ENCODE measurements at places on chromosomes 16 and 17.

DNA sequence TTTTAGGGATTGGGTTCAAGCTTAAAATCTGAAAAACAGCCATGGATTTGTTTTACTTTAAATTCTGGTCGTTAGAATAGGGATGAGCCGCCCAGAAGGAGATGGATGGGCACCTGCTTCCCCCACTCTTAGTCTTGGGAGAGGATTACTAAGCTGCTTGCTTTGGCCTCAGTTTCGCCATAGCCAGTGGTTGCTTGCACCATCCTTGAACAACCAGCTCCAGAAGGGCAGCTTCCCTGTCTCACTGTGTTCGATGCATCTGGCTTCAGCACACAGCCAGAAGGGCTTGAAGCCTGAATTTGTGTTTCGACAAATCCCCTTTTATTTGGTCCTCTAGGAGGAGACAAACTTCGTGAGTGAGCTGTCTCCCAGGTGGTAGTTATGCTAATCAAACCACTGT lies 7.1 kb downstream of the CYB5D2 start:
- DNase-seq: no peak

GRCh38 chr17:44677136-44677535 lies 12.4 kb downstream of the CCDC43 start:
- no peak for DNase-seq

GRCh38 chr16:381012-381788 lies 578 bp downstream of the PGAP6 start:
- no peak for DNase-seq

DNA sequence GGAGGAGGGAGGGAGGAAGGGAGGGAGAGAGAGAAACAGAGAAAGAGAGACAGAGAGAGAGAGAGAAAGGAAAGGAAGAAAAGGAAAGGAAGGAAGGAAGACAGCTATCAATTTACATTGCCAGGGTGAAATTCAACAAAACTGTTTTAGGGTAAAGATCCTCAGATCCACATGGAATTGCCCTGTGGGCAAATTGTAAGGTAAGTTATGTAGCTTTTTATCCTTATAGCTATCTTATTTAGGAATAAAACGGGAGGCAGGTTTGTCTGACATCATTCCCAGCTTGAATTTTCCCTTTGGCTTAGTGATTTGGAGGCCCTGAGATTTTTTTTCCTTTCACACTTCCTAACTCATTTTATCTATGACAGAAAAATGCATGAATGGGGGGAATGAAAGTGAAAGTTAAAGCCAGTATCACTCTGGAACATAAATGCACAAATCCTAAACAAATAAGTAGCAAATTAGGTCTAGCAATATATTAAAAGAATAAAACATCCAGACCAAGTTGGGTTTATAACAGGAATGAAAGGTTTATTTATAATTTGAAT lies 3.4 kb upstream of the UQCRC2 start:
- DNase-seq: no peak

DNA sequence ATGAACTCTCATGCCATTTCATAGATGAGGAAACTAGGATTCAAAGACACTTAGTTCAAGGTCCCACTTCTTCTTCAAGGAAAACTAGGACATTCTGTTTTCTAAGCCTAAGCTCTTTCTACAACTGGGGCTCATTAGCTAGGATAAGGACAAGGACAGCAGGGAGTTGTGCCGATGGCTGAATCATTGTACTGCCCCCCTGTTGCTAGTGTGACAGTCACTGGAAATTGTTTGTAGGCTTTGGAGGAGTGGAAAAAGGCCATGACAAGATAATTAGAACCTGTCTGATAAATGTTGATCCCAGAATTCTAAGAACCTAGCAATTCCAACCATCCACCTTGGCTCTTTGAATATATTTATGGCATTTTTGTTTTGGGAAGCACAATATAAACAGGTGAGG lies 445.7 kb downstream of the CDH8 start:
- DNase-seq: no peak

DNA sequence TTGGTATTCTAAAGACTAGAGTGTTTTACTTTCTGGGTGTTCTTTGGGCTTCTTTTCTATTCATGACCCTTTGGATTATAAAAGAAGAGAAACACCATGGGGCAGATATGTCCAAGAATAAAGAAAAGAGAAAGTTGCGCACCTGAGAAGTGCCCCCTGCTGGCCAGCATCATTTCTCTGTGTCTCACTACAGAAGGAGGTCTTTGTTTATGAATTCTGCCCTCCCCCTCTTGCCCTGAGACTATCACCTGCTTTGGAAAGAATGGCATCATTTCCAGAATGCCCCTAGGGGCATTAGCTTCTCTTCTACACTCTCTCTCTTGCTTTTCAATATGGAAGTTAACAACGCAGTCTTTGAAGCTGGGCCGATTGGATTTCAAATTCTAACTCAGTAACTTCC lies 45.0 kb downstream of the CDH13 start:
- no peak for DNase-seq

GRCh38 chr16:80346111-80346632 lies 194.6 kb upstream of the DYNLRB2 start:
- DNase-seq: no peak

- DNase-seq: peak; percentile 77
Measured at GRCh38 chr17:8289103-8289397, 580 bp downstream of the RANGRF start.

DNA sequence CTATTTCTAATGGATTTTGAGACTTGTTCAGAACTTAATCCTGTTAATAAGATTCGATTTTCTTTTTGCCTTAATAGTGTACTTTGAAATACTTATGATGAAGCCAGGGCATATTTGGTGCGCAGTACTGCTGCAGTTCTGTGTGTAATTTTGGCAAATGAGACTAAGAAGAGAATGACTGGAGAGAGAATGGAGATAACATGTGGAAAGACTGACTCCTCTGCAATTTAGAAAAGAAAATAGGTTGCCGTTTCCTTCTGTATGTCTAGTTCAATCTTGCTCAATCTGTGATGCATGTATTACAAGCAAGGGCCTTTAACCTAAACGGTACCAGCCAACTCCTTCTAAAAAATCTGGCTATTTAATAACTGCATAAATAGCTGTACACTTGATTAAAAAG lies 285.1 kb upstream of the CDH11 start:
- DNase-seq: no peak

GRCh38 chr17:19940722-19941464 lies 36.7 kb downstream of the AKAP10 start:
- DNase-seq: no peak

DNA sequence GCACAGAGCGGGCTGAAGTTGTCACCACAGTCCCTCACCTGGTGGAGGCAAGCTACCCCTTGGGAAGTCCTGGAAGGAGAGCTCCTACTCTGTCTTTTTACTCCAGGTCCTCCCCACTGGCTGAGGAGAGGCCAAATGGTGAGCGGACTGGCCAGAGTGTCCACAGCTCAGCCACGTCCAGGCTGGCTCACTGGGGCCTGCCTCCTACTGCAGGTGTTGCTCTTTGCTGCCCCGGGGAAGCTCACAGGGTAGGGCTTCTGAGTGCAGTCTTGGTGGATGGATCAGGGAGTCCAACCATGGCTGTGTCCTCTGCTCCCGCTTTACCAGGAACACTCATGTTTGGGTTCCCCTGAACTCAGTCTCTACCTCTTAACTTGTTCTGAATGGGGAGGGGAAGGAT lies 2.7 kb downstream of the B9D1 start:
- DNase-seq: no peak

DNA sequence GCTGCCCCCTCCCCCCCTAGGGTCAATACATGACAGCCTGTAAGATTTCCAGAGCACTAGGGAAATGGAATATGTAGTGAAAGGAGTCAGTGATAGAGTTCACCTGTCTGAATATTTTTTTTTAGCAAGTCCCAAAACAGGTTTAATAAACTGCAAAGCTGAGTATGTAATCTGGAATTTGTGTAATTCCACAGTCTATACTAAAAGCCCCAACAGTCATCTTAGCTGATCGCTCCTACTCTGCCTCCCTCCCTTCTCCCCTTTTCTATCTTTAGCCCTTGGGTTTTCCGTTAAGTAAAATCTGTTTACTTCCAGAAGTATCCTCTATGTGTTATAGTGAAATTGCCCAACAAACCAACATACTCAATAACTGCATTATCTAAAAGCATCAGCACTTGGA lies 3.5 kb downstream of the CDH13 start:
- DNase-seq: no peak

DNA sequence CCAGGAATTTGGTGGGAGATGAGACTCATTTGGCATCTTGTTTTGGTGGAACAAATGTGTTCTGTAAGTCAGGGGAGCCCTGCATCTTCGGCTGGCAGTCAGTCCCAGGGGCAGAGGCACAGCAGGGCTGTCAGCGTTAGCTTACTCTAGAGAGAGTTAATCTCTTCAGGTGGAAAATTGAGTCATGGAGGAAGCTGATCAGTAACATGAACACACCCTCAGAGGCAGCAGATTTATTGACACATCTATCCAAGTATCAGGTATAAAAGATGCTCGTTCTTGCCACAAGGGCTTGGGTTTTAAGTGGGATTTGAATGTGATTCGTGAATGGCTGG lies 55.2 kb downstream of the EPN2 start:
- DNase-seq: no peak

GRCh38 chr17:32862940-32863339 lies 14.0 kb downstream of the MYO1D start:
- DNase-seq: no peak

- DNase-seq: no peak
Measured at GRCh38 chr16:53534206-53534605, 31.2 kb upstream of the AKTIP start.

- DNase-seq: no peak
Measured at GRCh38 chr16:67796099-67796718, 10.2 kb downstream of the RANBP10 start.

DNA sequence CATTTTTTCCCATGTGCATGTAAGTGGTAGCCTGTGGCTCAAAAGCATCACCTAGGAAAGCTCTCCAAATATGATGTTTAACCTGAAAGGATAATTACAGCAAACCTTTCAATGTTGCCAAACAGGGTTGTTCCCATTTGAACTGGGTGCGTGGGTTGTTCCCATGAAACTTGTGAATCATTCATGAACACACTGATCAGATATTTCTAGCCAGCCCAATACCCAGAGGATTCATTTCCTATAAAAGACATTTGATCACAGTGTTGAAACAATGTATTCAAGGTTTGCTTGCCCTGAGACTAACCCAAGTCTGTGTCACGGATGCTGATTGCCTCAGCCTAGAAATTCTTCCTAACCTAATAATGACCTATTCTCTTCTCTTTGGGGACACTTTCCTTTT lies 12.9 kb downstream of the KRT39 start:
- DNase-seq: no peak

DNA sequence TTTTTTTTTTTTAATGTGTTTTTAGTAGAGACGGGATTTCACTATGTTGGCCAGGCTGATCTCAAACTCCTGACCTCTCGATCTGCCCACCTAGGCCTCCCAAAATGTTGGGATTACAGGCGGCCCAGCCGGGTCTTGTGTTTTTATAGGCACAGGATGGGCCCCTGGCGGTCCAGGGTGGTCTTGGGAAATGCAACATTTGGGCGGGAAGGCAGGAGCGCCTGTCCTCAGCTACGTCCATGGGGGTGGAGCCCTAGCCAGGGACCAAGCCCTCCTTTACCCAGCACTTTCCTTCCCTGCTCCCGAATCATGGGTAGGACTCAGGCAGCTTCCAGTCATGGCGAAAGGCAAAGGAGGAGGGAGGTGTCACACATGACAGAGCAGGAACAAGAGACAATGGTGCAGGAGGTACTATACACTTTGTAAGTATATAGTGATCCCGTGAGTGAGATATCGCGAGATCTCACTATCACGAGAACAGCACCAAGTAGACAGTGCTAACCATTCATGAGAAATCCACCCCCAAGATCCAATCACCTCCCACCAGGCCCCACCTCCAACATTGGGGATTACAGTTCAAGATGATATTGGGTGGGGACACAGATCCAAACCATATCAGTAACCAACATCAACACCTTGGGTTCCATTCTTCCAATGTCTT lies 226.7 kb upstream of the WSCD1 start:
- DNase-seq: no peak

DNA sequence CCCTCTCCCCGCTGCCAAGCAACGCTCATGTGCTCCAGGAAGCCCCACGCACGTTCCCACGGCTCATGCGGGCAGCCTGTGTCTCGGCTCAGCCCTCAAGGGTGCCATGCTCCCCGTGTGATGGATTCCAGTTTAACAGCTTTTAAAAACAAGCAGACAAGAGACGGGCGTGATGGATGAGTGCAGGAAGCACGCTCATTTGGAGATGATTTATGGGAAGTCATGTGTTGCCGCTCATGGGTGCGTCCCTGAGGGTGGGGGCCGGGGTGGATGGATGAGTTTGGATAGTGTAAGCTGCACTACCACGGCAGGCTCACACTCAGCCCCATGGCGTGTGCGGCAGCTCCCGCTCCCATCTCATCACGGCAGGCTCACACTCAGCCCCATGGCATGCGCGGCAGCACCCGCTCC lies 132.8 kb downstream of the RBFOX3 start:
- DNase-seq: no peak

DNA sequence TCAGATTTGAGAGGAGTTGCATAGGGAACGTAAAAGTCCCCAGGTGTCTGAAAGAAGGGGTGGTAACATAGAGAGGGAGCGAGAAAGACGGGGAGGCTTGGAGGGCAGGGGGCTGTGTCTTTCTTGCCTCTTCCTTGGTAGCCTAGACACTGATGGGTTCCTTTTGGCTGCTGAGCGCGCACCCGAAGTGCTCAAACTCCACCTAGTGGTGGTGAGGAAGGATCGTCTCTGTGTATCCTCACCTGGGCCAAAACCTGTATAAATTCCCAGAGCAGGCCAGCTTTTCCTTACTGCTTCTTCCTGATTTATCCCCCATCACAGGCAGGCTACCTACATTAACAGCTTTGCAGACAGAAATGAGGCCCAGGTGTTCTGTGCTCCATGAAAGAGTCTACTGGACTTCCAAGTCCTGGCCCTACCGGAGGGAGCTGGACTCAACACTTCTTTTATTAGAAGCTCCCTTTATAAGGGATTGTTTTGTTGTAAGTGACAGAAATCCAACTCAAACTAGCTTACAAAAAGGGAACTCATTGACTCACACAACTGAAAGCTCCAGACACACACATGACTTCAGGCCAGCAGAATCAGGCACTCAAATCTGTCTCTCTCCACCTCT lies 5.5 kb upstream of the SLC25A35 start:
- peak; percentile 81 for DNase-seq

- DNase-seq: no peak
Measured at GRCh38 chr16:12062343-12063003, 85.9 kb downstream of the SNX29 start.

- DNase-seq: no peak
Measured at GRCh38 chr16:85563515-85564276, 49.4 kb upstream of the GSE1 start.

GRCh38 chr16:3587547-3588110 lies 10.4 kb upstream of the NLRC3 start:
- no peak for DNase-seq
